Hippocampal formation (tissue), 2 donors: ENCODE measurements at places on chromosomes 4 and X.
A peak's percentile ranks its signal among the peaks of the same experiment; 100 is the strongest.

- DNase-seq = no peak
These were observed 68.7 kb upstream of the ADAD1 start for GRCh38 chr4:122309988-122310626.

GRCh38 chr4:165909947-165910346 lies 36.9 kb downstream of the TLL1 start:
- DNase-seq = no peak

DNA sequence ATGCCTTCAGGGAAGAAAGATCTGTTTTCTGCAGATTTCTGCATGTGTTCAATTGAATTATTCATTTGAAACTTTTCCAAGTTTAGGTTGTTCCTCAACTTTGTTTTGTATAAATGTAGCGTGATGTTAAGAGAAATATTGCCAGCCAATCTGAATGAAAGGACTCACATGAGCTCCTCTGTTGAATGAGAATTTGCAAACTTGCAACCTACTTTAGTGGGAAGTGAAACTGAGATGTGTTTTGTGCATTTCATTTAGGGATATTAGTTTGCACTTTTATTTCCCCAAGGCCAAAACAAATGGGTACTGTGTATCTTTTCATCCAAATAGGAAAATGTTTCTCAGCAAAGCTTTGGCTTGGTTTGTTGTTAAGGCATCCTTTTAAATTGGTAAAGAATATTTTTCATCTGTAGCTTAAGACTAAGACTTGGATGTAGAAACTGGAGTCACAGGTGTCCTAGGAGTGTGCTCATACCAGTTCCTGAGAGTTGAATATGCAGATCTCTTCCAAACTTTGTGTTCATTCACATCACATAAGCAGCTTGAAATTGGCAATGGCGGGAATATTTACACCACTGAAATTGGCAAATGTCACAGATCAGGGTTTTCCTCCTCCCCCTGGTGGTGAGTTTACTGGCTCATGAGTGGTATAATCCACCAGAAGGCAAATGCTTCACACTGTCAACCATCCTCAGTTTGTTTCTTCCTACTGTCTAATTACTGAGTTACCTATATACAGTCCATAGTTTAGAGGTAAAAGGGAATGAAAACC lies 193.6 kb upstream of the BANK1 start:
- no peak for DNase-seq

- no peak for DNase-seq
These were observed 3.0 kb downstream of the STOX2 start for GRCh38 chr4:183907871-183908683.

DNA sequence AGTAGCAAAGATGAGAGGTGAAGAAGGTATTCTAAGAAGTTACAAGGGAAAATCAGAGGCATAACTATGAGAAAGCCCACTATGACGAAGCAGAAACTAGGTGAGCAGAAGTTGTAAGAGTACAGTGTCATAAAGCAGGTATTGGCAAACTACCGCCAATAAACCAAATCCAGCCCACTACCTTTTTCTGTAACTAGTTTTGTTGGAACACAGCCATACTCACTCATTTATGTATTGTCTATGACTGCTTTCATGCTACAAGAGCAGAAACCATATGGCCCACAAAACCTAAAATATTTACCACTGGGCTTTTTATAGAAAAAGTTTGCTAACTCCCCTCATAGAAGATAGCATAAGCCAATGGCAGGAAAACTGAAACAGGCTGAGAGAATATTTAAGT lies 31.8 kb upstream of the ZCCHC13 start:
- DNase-seq = no peak

DNA sequence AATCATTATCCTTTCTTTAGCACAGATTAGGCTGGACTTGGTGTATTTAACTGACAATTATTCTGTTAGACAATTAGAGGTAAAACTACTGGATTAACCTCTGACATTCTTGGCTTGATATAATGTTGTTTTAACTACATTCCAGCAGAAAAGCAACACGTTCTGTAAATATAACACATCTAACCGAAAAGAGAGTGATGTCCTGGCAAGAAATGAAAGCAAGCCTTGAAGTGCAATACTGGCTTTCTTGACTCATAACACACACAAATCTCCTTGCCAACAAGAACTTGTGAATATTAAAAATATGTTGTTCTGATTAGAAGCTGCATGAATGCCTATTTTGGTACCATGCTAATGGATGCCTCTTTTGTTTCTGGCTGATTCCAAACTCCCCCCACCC lies 76.4 kb downstream of the EFHC2 start:
- DNase-seq = no peak

- DNase-seq = no peak
These were observed 570 bp upstream of the RNF128 start for GRCh38 chrX:106725931-106726330.

DNA sequence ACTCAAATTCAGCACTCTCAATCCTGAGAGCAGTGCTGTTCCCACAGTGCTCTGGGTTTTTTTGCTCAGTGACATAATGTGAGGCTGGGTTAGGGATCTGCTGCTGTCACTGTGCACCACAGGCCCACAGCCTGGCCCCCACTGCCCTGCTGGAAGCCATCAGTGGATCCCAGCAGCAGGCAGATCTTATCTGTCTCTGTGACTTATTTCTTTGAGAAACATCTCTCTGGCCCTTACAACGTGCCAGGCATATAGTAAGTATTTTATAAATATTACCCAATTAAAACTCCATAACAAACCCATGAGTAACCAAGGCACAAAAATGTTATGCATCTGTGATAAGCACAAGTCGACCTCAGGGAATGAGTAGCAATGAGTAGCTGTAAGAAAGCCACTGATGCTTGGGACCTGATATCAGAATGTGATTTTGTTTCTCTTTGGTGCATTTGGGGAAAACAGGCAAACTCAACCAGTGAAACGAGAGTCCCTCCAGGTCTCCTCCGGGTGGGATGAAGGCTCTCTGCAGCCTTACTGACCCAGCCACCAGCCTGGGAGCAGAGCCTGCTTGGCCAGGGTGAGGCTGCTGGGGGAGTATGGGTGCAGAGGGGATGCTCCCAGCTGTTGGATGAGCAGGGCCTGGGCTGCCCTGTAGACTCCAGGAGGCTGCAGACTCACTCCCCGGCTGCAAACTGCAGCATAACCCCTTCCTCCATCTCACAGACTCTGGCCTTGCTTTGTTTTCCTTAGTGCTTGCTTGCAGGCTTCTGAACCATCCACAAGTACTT lies 172.7 kb upstream of the LNX1 start:
- DNase-seq = no peak

DNA sequence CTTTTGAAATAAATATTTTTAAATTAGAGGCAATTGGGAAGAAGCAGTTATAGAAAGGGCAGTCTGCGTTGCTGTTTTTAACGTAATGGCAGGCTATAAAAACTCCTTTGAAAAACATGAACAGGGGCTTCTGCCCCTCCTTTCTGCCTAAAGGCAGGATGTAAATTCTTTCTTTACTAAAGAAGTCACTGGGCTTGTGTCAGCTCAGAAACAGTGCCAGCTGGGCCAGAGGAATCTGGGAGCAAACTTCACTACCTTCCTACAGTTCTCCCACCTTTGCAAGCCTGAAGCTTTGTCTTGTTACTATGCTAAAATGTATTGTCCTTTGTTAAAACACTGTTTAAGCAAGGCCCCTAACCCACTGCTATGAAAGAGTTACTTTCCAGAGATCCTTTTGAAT lies 1664.8 kb downstream of the RPA4 start:
- no peak for DNase-seq

DNA sequence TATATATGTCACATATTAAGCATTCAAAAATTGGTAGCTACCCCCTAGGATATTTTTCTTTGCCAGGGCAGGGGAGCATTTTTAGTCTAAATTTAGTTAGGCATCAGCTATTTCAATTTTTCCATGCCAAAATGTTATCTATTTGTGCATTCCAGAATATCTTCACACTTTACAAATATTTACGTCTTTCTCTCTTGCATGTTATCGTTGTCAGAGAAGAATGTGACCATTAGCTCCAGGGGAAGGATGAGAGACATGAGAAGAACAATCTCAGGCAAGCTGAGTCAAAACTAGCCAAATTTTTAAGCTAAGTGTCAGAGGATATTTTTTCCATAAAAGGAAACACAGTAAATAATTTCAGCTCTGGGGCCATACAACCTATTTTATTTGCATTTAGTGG lies 885.0 kb upstream of the EPHA5 start:
- no peak for DNase-seq

DNA sequence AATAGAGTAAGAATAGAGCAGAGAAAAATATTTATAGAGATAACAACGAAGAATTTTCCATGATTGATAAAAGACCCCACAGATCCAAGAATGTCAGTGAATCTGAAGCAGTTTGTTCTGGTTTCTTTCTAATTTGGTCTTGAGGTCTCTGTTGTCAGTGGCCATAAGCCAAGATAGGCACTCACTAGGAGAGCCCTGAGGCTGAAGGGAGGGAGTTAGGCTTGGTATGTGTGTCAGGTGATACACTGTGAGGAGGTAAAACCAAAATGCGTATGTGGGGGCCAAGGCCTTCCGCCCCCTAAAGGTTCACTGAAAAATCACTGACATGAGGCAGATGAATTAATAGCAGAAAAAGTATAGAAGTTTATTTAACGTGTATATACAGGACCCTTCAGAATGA lies 382.3 kb upstream of the HTR2C start:
- no peak for DNase-seq

- DNase-seq = no peak
These were observed 30.5 kb upstream of the PRKX start for GRCh38 chrX:3743801-3744439.

DNA sequence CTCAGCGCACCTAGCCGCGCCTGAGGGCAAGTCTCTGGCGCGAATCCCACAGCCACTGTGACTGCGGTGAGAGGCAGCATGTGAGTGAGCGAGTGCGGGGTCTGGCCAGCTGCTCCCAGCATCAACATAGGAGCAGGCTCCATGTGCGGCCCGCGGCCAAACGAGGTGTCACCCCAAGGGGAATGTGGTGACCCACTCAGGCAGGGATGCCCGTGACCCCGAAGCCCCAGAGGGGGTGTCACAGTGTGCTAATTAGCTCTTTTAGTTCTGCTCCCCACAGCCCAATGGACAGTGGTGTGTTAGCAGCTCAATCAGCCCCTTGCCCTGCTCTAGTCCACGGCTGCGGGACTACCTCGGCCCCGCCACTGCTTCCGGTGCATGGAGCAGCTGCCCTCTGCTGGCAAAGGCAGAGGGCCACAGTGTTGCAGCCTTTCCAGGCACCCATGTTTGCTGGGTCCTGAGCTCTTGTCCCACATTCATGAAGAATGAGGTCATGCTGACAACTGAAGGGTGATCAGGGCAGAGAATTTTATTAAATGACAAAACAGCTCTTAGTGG lies 61.4 kb downstream of the AGA start:
- DNase-seq = no peak

DNA sequence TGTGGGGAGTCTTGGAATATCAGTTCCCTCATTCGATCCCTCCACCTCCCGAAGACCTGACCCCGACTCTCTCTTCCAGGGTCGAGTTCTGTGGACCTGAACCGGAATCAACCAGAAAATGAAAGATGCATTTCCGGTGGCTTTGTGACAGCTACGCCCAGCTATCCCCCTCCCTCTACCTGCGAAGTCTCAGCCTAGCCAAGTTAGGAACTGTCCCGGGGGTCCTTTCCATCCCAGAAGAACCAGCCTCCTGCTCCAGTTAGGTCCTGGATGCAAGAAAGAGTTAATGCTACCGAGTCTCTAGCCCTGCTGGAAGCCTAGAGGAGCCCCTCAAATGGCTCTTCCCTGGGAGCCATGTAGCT lies 13.4 kb upstream of the ETDC start:
- no peak for DNase-seq

GRCh38 chr4:189858435-189858834 lies 82.2 kb upstream of the FRG1 start:
- no peak for DNase-seq

DNA sequence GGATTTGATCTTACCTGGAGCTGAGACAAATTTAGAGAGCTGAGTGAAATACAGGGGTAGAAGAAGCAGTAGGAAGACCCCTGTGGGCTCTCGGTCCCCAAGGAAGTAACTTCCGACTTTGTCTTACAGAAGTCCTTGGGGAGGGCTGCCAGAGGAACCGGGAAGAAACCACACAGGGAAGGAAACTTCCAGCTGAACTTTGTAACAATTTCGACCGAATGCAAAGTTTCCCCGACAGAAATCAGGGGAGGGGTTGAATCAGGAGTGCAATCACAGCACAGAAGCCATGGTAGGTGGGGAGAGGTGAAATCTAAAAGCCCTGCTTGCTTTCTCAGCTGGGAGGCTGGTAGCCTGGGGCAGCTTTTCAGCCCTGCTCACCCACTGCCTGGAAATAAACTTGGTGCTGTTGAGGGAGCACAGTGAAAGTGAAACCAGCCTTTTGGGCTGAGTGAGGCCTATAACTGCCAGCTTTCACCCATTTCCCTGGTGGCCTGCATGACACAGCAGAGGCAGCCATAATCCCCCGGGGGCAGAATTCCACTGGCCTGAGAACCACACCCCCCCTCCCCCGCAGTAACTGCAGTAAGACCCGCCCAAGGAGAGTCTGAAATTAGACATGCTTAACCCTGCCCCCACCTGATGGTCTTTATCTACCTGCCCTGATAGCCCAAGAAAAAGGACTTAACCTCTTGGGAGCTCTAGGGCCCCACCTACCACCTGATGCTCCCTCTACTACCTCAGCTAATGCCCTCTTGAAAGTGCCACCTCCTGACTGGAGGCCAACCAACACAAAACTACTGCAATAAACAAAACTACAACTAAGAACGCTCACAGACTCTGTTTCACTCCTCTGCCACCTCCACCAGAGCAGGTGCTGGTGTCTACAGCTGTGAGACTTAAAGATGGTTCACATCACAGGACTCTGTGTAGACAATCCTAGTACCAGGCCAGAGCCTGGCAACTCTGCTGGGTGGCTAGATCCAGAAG lies 248.2 kb downstream of the PARM1 start:
- no peak for DNase-seq

GRCh38 chrX:104335756-104336155 lies 81.0 kb upstream of the ESX1 start:
- no peak for DNase-seq

- no peak for DNase-seq
These were observed 125.5 kb upstream of the NRK start for GRCh38 chrX:105696870-105697269.

GRCh38 chr4:77930154-77930639 lies 67.6 kb downstream of the MRPL1 start:
- no peak for DNase-seq

DNA sequence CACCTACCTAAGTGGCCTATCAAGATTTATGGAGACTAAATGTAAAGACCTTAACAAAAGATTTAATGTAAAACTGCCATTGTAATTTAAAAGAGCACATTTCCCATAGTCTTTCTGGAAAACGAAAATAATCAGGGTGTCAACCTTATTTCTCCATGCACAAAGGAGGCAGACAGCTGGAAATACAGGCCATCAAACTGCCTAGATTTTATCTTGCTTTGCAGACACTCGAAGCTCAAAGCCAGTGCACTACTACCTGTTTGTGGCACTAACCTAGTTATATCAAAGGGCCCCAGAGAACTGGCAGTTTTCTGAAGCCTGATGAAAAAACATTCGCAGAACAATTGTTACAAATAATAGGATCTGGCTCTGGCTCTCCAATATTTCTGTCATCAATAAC lies 863.9 kb downstream of the STPG2 start:
- DNase-seq = no peak

DNA sequence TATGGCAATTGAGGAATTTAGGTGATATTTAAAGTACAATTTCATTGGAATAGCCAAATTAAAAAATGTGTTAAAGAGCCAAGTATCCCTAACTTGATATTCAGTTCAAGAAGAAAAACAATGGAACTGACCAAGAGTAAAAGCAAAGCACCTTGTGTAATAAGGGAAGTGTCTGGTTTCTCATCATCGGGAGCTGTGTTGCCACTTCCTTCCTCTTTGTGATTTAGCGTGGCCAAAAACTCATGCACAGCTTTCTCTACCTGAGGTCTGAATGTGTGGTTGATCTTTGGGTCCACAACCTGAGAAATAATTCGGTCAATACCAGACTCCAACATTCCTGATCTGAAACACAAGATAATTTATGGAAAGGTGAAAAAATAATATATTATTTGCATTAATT lies 12.4 kb downstream of the BOD1L1 start:
- peak; percentile 2 for DNase-seq
